Caco-2 (cell line): ENCODE measurements at places on chromosomes 5 and 9. TPM values are rescaled to one million over a fixed set of nuclear protein-coding genes. Genes with fewer than 3 reads are reported as not detected.

Gene PCA3
- total RNA-seq, result not detected in 2 replicates

Gene TRUB2
- total RNA-seq, result 34.1 and 37.4 TPM in 2 replicates

Gene IL4
- not detected in 2 replicates for total RNA-seq

Gene SPINK13
- total RNA-seq, result not detected in 2 replicates

Gene OLFML2A
- 1.1 and 1.2 TPM in 2 replicates for total RNA-seq

Gene PCDHB5
- total RNA-seq, result not detected in 2 replicates

Gene HEMGN
- total RNA-seq, result not detected in 2 replicates

Gene ELAVL2
- 0.18 and 0.21 TPM in 2 replicates for total RNA-seq

Gene CCDC171
- 1.1 and 1.6 TPM in 2 replicates for total RNA-seq

Gene PAIP2
- total RNA-seq, result 73.6 and 83.6 TPM in 2 replicates

Gene CCL27
- not detected in 2 replicates for total RNA-seq

Gene ACOT12
- total RNA-seq, result 1.4 TPM in 2 replicates

Gene GFPT2
- total RNA-seq, result 0.72 and 1.6 TPM in 2 replicates

Gene FGF1
- total RNA-seq, result not detected in 2 replicates

Gene NUTM2G
- not detected in 2 replicates for total RNA-seq

Gene CER1
- not detected in 2 replicates for total RNA-seq

Gene THBS4
- 0.28 TPM in 1 of 2 replicates, not detected in the other for total RNA-seq

Gene PCDHGA9
- total RNA-seq, result 2.8 and 4.4 TPM in 2 replicates

Gene TMC1
- total RNA-seq, result not detected in 2 replicates

Gene LPAR1
- total RNA-seq, result 19.8 and 20.3 TPM in 2 replicates

Gene ANKRD31
- total RNA-seq, result 0.66 and 0.79 TPM in 2 replicates

Gene BRINP1
- total RNA-seq, result not detected in 2 replicates

Gene MAPKAP1
- total RNA-seq, result 70.0 and 82.5 TPM in 2 replicates

Gene BTNL9
- total RNA-seq, result 8.4 and 10.0 TPM in 2 replicates

Gene FOXD4
- 0.56 and 0.93 TPM in 2 replicates for total RNA-seq

Gene WWC1
- 108 and 109 TPM in 2 replicates for total RNA-seq

Gene GRIA1
- not detected in 2 replicates for total RNA-seq

Gene CACNA1B
- total RNA-seq, result 0.07 and 0.11 TPM in 2 replicates

Gene COX7C
- 502 and 527 TPM in 2 replicates for total RNA-seq

Gene GBGT1
- total RNA-seq, result 0.14 and 0.16 TPM in 2 replicates

Gene IRX4
- 0.14 TPM in 1 of 2 replicates, not detected in the other for total RNA-seq

Gene FAM221B
- total RNA-seq, result not detected in 2 replicates

Gene LIFR
- 4.8 and 5.1 TPM in 2 replicates for total RNA-seq

Gene LRRC14B
- total RNA-seq, result not detected in 2 replicates

Gene PCDHB11
- total RNA-seq, result 0.12 TPM in 1 of 2 replicates, not detected in the other

Gene GPX8
- total RNA-seq, result 18.8 and 18.9 TPM in 2 replicates

Gene SEMA5A
- total RNA-seq, result 27.4 and 34.3 TPM in 2 replicates

Gene NKD2
- 13.6 and 17.7 TPM in 2 replicates for total RNA-seq

Gene TMOD1
- 1.00 and 1.1 TPM in 2 replicates for total RNA-seq

Gene ZBED3
- 38.5 and 38.8 TPM in 2 replicates for total RNA-seq

Gene NEURL1B
- total RNA-seq, result 6.0 and 7.6 TPM in 2 replicates

Gene TOR1A
- total RNA-seq, result 31.8 and 32.2 TPM in 2 replicates

Gene TICAM2
- 0.91 TPM in 2 replicates for total RNA-seq

Gene KIF4B
- 0.14 TPM in 2 replicates for total RNA-seq

Gene PPP2R2B
- total RNA-seq, result 6.9 and 9.8 TPM in 2 replicates

Gene ZNF608
- total RNA-seq, result 17.5 and 24.0 TPM in 2 replicates
